Stimulated activated CD4-positive, alpha-beta T cell treated with anti-CD3 and anti-CD28 coated beads, Interleukin-15, amount 100 ng/mL, for 48 hours (primary cell): ENCODE measurements at places on chromosomes 1 and 21.

GRCh38 chr1:248918131-248918530 lies 12.1 kb downstream of the PGBD2 start:
- no peak for DNase-seq

DNA sequence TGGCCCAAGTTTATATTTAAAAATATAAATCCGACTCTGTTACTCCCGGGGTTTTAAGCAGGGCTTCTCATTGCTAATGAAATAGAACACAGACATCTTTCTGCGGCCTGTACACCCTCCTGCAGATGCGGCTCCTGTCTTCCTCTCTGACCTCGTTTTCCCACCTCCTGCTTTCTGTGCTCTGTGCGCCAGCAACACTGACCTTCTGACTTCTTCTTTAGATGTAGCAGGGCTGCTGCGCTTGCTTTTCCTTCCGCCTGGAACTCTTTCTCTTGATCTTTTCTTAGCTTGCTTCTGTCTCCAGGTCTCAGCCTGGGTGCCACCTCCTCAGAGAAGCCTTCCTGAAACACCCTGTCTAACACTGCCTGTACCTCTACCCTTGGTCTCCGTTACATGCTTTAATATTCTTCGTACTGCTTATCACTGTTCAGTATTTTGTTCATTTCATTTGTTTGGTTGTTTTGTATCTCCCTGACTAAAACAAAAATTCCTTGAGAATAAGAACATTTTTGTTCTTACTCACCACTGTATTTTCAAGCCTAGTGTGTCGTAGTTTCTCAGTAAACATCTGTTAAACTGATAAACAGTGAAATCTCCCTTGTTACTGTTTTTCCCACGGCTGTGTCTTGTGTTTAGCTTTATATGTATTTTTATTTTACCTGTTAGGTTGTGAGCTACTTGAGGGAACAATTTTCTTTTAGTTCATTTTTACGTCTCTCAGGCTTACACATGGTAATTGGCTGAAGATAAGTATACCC lies 79.0 kb downstream of the ST3GAL3 start:
- DNase-seq, result no peak

DNA sequence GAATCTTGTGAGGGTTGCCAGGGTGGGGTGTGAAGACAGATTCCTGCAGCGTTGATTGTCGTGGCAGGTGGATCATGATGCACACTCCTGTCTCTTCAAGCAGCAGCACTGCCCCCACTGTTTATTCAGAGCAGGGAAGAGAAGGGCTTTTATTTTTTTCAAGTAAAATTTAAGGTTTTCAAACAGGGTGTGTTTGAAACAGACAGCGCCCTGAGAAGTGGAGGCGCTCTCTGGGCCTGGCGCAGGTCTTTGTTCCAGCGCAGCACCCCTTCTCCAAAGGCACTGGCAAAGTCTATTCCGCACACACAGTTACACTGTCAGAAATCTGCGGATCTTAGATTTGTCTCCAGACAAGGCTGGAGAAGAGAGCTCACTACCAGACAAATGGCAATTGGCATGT lies 7.0 kb downstream of the C1orf53 start:
- DNase-seq, result no peak

- DNase-seq, result no peak
Observed at GRCh38 chr1:65319754-65320153, 10.4 kb downstream of the DNAJC6 start.

DNA sequence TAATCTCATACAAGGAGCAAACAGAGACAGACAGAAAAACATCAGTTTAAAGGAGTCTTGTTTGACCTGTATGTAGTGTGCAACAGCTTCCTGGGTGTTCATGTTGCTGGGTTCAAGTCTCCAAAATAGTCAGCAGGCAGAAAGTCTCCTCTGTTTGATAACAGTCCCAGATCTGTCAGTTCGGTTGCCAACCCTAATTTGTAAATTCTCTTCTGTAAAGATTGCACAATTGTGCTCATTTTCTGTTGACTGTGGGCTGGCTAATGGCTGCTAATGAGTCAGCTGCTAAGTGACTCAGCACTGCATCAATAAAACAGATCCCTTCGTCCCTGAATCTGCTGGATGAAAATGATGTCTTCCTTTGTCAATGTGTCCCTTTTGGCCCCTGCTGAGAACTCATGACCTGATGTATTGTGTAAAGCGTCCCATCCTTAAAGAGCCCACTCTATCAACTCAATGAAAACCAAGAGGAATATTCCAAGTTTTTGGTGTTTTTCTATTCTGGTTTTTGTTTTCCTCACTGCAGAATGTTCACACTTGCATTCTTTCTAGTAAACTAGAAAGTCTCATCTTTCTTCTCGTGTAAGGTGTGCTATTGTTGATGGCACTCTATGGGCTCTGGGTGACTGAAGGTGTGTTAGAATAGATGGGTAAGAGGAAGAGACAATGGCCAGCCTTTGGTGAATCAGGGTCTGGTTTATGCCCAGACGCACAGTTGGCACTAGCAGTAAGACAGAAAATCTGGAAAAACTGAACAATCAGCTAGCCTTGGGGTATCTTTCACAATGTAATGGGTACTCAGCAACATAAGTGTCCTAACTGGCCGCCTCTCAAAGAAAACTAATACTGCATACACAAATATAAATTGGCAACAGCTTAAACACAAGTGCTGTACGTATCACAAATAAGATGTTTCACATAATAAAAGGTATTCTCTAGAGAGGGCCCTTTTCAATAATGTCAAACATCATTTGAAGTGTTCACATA lies 75.1 kb upstream of the SIPA1L2 start:
- DNase-seq, result no peak

DNA sequence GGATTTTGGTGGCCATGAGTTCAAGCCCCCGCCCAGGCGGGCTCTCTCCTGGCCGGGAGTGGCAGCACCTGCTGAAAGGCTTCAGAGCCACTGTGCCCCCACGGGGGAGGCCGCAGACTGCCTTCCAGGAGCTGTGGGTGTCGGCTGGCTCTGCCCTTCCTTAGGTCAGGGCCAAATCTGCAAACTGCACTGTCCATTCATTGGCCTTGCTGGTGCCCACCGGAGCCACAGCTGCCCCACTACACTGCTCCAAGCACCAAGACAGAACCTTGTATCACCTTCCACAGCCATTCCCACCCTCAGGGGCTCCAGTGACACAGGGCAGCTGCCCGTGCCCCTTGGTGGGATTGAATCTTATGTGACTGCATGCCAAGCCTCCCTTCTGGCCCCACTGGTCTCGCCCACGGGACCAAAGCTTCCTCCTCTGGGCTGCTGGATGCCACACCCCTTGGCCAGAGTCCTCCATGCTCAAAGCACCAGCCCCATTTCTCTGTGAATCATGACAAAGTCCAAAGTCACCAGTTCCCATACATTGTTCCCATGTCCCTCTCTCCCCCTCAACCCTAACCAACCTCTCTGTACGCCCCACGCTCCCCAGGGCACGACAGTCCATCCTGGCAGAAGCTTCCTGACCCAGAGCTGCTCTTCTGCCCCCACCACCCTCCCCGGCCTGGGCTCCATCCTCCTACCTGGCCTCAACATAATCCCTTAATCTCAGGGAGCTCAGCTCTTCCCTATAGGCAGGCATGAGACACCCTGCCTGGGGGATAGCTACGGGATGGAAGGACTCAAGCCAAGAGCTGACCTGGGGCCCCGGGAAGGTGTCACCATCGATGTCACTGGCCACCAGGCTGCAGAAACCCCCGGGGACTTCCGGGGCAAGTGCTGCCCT lies 20.9 kb upstream of the GPR153 start:
- no peak for DNase-seq

DNA sequence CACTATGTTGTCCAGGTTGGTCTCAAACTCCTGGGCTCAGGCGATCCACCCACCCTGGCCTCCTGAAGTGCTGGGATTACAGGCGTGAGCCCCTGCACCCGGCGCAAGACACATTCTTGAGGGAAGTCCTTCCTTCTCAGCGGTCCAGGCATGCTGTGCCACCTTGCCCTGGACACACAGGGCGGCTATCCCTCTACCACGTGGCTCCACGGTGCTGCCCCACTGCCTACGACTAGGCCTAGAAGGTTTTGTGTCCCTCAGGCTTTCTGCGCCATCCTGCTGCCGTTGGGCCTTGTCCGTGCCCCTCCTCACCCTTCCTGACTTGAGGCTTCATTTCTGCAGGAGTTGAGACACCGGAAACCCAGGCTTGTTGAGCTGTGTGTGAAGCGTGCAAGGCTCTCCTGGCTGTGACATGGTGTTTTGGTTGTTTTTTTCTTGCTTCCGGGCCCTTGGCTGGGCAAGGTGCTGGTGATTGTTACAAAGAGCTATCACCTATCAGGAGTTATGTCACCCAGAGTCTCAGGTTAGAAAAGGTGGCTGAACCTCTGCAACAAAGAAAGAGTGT lies 13.9 kb downstream of the C1orf174 start:
- DNase-seq, result no peak

DNA sequence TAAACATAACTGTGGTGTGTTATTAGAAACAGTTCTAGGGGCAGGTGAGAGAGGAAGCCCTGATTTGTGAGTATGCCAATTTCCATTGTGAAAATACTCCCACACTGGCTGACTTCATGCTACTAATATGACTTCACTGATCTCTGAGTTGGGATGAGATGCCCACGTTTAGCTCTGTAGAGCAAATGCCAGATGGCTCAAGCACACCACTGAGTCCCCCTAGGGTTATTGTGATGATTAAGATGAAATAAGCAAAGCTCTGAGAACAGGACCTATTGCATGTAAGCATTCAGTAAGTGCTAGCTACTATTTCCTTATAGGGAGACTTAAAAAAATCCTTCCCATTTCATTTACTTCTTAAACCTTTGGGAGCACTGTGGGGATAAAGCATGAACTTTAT lies 117.6 kb downstream of the CENPF start:
- no peak for DNase-seq

GRCh38 chr1:164702216-164702615 lies 143.2 kb downstream of the PBX1 start:
- DNase-seq, result no peak

DNA sequence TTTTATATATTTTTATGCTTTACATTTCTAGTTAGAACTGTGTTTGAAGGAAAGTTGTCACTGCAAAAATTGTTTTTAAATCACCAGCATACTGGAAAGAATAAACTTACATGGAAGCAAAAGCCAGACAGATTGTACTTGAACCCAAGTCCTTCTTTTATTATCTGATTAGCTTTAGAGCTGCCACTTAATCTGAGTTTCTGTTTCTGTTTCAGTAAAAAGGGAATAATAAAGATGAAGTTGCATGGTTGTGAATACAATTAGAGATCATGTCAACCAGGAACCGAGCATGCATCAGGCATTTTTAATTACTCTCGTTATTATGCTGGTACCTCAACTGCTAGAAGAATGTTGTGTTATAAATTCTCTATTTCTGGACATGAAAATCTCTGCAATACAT lies 76.9 kb upstream of the EXO1 start:
- no peak for DNase-seq

- DNase-seq, result no peak
Observed at GRCh38 chr1:201126463-201126831, 537 bp downstream of the ASCL5 start.

DNA sequence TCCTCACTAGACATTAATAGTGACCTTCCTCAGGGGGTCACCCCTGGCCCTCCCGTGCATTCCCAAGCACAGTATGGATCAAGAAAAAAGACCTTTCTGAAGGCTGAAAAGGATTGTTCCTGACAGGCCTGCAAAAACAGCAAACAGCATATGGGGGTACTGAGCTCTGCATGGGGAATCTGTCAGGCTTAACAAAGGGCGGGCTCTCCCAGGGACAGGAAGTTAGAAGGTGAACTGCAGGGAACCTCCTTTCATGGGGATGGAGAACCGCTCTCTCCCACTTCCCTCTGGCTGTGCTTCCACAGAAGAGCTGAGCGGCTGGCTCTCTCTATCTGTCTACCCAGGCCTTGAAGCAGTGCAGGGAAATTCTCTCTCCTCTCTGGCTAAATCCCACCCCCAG lies 91.7 kb downstream of the DTL start:
- DNase-seq, result no peak

DNA sequence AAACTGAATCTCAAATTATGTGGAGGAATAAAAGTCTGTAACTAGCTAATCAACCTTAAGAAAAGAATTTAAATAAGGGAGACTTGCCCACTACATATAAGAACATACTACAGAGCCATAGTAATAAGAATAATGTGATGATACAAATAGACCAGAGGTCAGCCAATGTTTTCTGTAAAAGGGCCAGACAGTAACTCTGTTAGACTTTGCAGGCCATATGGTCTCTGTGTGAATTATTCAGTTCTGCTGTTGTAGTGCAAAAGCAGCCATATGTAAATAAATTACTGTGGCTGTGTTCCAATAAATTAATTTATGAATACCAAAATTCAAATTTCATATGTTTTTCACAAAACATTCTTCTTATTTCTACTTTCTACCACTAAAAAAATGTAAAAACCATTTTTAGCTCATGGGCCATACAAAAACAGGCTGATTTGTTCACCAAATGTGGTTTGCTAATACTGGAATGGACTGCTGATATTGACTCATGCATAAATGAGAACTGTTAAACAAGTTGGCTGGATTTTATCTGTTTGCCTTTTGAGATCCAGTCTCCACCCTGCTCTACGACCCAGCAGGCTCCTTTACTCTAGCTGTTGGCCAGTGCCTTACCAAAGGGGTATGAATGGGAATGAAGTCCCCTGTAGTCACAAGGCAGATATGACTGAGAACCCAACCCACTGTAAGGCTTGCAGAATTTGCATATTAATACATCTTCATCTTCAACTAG lies 98.2 kb upstream of the ZNHIT6 start:
- DNase-seq, result no peak

- DNase-seq, result no peak
Observed at GRCh38 chr1:31215065-31215570, 24.6 kb downstream of the NKAIN1 start.

DNA sequence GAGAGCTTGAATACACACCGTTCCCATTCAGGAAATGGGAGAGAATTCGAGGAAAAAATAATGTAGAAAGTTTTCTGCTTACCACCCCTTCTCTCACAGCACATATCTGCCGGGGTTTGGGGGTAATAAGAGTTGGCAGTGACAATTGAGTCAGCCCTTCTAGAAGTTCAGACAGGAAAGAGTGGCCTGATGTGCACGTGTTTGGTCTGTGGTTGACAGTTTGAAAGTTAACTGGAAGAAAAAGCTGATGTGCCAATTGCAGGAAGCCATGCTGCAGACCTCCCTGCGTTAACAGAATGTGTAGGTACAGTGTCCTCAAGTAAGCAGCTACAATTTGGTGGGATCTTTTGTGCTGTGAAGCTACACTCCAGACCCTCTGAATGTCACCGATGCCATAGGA lies 50.9 kb downstream of the DHX9 start:
- no peak for DNase-seq

DNA sequence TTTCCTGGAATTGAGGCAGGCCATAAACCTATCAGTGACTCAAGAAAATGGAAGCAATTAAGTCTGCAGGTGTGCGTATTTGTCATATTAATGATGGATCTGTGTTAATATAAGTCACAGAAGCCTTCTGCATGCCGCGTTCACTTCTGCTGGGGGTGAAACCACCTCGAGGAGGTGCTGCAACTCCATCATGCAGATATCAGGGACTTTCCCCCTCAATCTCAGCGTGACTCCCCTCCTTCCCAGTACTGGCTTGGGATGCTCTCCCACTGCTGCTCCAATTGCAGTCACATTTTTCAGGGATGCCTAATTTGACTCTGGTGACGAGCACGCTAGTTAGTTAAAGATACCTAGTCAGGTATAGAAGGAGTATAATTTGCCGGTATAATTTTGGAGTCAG lies 87.5 kb downstream of the ASTN1 start:
- no peak for DNase-seq

GRCh38 chr1:172537366-172537765 lies 4.4 kb downstream of the SUCO start:
- DNase-seq, result no peak
